ENCODE measurements at places on chromosomes 13 and 19. TPM values are rescaled to one million over a fixed set of nuclear protein-coding genes. Genes with fewer than 3 reads are reported as not detected.

- DNase-seq = no peak
These were observed 2.5 kb upstream of the KHSRP start for GRCh38 chr19:6427131-6427530.

DNA sequence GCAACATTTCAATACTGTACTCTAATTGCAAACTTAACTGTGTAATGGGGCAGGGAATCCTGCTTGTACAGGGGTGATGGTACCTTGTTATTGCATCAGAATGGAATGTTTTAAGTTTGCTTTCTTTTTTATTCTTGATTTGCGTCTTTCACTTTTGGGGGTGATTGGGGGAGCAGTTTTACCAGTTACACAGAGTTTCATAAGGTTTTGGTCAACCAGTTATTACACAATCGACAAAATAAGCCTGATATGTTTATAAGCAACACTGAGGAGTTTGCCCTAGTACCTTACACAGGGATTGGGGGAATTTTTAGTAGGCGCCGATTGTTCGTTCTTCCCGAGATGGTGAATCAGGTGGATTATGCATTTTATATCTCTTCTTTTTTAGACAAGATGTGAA lies 2.7 kb downstream of the KLF5 start:
- no peak for DNase-seq

DNA sequence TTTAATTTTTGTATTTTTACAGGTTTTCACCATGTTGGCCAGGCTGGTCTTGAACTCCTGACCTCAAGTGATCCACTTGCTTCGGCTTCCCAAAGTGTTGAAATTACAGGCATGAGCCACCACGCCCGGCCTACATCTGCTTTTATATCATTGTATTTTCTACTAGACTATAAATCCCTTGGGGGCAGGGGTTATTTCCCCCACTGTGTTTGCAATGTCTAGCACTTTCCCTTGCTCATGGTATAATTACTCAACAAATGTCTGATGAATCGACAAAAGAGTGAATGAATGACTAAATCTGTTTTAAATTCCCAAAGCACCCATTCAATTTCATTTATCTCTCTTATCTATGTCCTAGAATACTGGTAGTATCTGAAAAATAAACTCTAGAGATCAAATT lies 244.5 kb upstream of the CSNK1A1L start:
- DNase-seq = no peak

- no peak for DNase-seq
These were observed 41.1 kb downstream of the ITGBL1 start for GRCh38 chr13:101493541-101493940.

- no peak for DNase-seq
These were observed 23.7 kb upstream of the TFDP1 start for GRCh38 chr13:113560645-113561416.

- no peak for DNase-seq
These were observed 442 bp upstream of the FGF14 start for GRCh38 chr13:102402290-102402689.

GRCh38 chr13:90427322-90428272 lies 919.9 kb upstream of the MIR17HG start:
- no peak for DNase-seq

- no peak for DNase-seq
These were observed 685 bp downstream of the LENG9 start for GRCh38 chr19:54462655-54463530.

GRCh38 chr13:79382545-79383275 lies 23.3 kb downstream of the RBM26 start:
- no peak for DNase-seq

DNA sequence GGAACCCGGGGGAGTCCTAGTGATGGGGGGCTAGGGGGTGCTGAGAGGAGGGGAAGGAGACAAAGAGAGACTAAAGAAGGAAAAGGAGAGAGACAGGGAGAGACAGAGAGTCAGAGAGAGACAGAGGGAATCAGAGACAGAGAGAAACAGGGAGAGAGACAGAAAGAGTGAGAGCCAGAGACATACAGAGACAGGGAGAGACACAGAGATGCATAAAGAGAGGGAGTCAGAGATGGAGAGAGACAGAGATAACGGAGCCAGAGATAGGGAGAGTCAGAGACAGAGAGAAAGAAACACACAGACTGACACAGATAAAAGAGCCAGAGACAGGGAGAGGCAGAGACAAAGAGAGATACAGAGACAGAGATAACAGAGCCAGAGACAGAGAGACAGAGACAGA lies 1.5 kb upstream of the TNFSF9 start:
- DNase-seq = no peak

- no peak for DNase-seq
These were observed 20.3 kb downstream of the ARHGAP35 start for GRCh38 chr19:46881092-46881491.

- DNase-seq = no peak
These were observed at the start of gene EXOC3L2 for GRCh38 chr19:45245334-45245787. EXOC3L2 (minus strand) TSS chr19:45245407; CDS start chr19:45239045, 6,362 bp downstream.

GRCh38 chr13:66558506-66558905 lies 671.6 kb downstream of the PCDH9 start:
- DNase-seq = no peak

DNA sequence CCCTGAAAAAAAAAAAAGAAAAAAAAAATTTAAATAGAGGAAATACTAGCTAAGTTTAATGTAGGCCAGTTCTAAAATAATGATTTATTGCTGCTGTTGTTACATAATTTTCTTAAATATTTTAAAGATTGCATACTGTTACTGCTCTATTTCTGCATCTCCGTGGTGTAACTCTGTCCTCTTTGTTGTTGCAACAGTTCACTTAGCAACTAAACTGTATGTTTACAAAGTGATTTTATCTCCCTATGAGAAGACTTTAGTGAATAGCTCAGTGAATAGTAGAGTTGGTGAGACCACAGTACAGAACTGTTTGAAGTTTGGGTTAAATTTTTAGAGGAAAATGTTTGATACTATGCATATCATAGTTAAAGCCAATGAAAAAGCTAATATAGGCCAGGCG lies 19.4 kb downstream of the BRCA2 start:
- DNase-seq = no peak

DNA sequence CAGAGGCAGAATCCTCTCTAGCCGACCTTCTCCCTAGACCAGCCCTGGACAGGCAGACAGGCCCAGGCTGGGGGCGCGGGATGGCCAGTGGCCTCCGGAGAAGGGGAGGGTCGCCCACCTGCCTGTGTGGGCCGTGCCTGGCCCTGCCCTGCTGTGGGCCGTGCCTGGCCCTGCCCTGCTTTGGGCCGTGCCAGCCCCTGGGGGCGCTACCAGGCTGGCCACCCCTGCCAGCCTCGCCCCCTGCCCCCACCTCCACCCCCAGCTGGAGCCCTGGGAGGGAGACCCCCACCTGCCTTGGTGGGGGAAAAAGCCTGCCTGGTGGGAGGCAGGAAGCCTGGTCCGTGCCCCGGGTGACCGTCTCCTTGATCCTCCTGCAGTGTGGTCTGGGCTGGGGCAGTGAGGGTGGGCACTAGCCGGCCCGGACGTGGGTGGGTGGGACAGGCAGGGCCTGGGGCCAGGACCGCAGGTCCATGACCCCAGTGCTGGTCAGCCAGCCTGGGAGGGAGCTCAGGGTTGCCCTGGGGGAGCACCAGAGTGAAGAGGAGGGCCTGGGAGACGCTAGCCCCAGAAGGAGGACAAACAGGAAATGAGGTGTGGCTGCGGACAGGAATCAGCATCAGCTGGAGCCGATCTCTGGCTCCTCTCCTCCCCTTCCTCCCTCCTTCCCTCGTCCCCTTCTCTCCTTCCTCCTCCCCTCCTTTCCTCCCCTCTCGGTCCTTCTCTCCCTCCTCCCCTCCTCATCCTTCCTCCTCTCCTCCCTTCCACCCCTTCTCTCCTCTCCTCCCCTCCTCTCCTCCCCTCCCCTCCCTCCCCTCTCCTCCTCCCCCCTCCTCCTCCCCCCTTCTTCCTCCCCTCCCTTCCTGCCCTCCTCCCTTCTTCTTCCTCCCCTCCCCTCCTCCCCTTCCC lies 5.1 kb upstream of the MKNK2 start:
- no peak for DNase-seq

DNA sequence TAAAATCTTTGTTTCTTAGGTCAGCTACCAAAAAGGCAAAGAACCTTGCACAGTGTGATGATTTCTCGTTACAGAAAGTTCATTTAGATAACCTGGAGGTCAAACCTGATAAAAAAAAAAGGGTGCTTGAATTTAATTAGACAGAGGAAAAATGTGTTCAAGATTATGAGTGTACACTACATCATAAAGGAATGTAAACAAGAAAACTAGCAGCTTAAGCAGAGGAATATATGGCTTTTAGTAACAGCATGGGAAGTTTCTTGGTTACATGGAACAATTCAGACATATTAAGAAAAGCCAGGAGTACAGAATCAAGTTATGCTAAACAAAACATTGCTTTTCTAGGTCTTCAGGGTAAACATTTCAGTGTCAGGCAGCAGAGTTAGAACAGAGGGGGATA lies 32.9 kb downstream of the ING1 start:
- no peak for DNase-seq

DNA sequence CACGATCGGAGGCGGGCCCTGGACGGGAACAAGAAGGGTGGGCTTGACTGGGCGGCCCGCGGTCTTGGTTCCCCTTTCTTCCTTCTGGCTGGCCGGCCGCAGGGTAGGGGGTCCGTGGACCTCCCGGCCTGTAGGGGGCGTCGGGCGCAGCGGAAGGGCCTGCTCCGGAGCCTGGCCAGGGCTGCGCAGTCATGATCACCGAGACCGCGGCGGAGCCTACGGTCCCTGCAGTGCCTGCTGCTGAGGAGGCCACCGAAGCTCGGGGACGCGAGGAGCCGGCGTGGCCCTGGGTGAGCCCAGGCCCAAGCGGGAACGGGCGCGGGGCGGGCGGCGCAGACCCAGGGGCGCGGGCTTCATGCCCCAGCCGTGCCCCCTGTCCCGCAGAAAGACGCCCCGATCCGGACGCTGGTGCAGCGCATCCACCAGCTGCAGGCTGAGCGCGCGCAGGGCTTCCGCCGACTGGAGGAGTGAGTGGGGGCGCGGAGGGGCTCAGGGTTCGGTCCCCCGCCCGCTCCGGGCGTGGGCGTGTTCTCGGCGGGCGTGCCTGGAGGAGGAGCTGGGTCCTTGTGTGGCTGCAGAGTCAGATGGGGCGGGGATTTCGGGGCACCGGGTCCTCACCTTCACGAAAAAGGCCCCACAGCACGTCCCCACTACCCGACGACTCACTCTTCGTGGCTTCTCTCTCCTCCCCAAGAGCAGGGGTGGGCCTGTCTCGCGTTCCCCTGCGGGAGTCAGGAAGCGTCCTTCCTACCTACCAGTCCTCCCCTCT lies at the start of gene REX1BD:
Gene REX1BD (plus strand): TSS at position 188 of the 769 bp plus-strand sequence. CDS start 4 bp downstream, at position 192.
- DNase-seq = peak; percentile 57

Gene SHANK1
- 0.28 TPM for total RNA-seq

Gene KCNN1
- total RNA-seq = not detected

Gene POMP
- total RNA-seq = 49.7 TPM

Gene RINL
- 4.7 TPM for total RNA-seq

Gene ZNF429
- 7.5 TPM for total RNA-seq

Gene KLK10
- total RNA-seq = not detected

Gene STARD13
- total RNA-seq = 47.1 TPM

Gene IL4I1
- 2.2 TPM for total RNA-seq

All from thoracic aorta (tissue), 2 donors.